ENCODE measurements at places on chromosomes 12 and 14. TPM values are rescaled to one million over a fixed set of nuclear protein-coding genes. Genes with fewer than 3 reads are reported as not detected.

The CIDEB gene
- 9.2 TPM for total RNA-seq

The PTCSC3 gene
- total RNA-seq = 42.0 TPM

The TDRD9 gene
- total RNA-seq = 85.1 TPM

The NAA30 gene
- total RNA-seq = 19.1 TPM

The KLHL42 gene
- 24.6 TPM for total RNA-seq

The TCL1B gene
- total RNA-seq = not detected

The TAS2R43 gene
- 10.2 TPM for total RNA-seq

The GNB3 gene
- 3.0 TPM for total RNA-seq

The HPD gene
- total RNA-seq = 1.2 TPM

The CHGA gene
- total RNA-seq = 0.54 TPM

The KRT72 gene
- total RNA-seq = not detected

The CISTR gene
- total RNA-seq = not detected

The CLEC4C gene
- not detected for total RNA-seq

The DHRS1 gene
- total RNA-seq = 59.3 TPM

The ASIC1 gene
- 0.24 TPM for total RNA-seq

The RAD9B gene
- not detected for total RNA-seq

Measured in thyroid gland (tissue), 4 donors.